ENCODE measurements at places on chromosomes 3 and 15. TPM values are rescaled to one million over a fixed set of nuclear protein-coding genes. Genes with fewer than 3 reads are reported as not detected.

The ATP13A4 gene
- total RNA-seq = 0.48 TPM

The FHIT gene
- 2.7 TPM for total RNA-seq

The ZNF662 gene
- total RNA-seq = 0.96 TPM

The MASP1 gene
- not detected for total RNA-seq

The GASK1A gene
- 0.48 TPM for total RNA-seq

The MESP1 gene
- under 0.01 TPM for total RNA-seq

Measured in tracheal epithelial cell (primary cell).